Aorta (tissue), 5 donors: ENCODE measurements at places on chromosomes 3 and 15. TPM values are rescaled to one million over a fixed set of nuclear protein-coding genes. Genes with fewer than 3 reads are reported as not detected.
A peak's percentile ranks its signal among the peaks of the same experiment; 100 is the strongest.

ROBO2 gene
- total RNA-seq = 1.3 TPM

ECE2 gene
- total RNA-seq = not detected

- DNase-seq = no peak
- H3K27me3 ChIP-seq = no peaks in the 10 kb centered on the region
- peaks cover 11% of the 10 kb centered on the region for H3K4me1 ChIP-seq
- peak overlapping the region; percentile 60 for H3K27ac ChIP-seq
- no peaks in the 10 kb centered on the region for H3K36me3 ChIP-seq
Measured at GRCh38 chr15:72992841-72993252, 59.4 kb upstream of the NEO1 start.

GRCh38 chr15:76904461-76905012 is 603 bp downstream of the SCAPER start:
- H3K27me3 ChIP-seq = no peaks in the 10 kb centered on the region
- no peak for DNase-seq
- H3K27ac ChIP-seq = peak overlapping the region; percentile 4
- H3K36me3 ChIP-seq = no peaks in the 10 kb centered on the region
- peaks cover 1% of the 10 kb centered on the region for H3K4me1 ChIP-seq

- H3K27ac ChIP-seq = peak overlapping the region; percentile 100
- H3K27me3 ChIP-seq = no peaks in the 10 kb centered on the region
- DNase-seq = no peak
- no peaks in the 10 kb centered on the region for H3K36me3 ChIP-seq
Measured at GRCh38 chr3:148955544-148956346, 35.6 kb upstream of the GYG1 start.

GRCh38 chr3:104575634-104576033 is 791.1 kb upstream of the ALCAM start:
- no peak overlapping the region for H3K27ac ChIP-seq
- peaks cover 2% of the 10 kb centered on the region for H3K4me1 ChIP-seq
- no peaks in the 10 kb centered on the region for H3K27me3 ChIP-seq

SLC30A4 gene
- 8.2 TPM for total RNA-seq

- H3K27ac ChIP-seq = no peak overlapping the region
- no peaks in the 10 kb centered on the region for H3K36me3 ChIP-seq
- H3K27me3 ChIP-seq = no peaks in the 10 kb centered on the region
- H3K4me3 ChIP-seq = no peak overlapping the region
- H3K4me1 ChIP-seq = no peaks in the 10 kb centered on the region
Measured at GRCh38 chr15:50064673-50065072, 54.4 kb downstream of the ATP8B4 start.

HIGD2B gene
- total RNA-seq = not detected

DNA sequence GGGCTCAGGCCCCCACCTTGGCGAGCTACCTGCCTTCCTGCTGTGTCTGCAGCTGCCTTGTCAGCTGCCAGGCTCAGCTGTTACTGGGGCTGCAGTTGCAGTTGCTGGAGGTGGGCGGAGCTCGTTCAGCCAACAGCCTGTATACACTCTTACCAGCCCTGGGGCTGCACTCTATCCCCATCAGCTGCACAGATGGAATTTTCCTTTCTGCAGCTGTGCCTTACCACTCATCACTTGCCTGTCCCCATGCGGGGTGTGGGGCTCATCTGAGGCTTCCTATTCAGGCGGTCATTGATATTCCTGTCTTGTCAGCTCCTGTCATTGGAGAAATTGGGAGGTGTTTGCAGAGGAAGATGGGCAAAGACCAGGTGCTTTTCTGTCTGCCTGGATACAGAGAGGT is 9.1 kb upstream of the SYN2 start:
- no peaks in the 10 kb centered on the region for H3K27me3 ChIP-seq
- no peaks in the 10 kb centered on the region for H3K4me1 ChIP-seq
- no peak overlapping the region for H3K4me3 ChIP-seq
- no peak for DNase-seq
- H3K27ac ChIP-seq = no peak overlapping the region

TNNC1 gene
- total RNA-seq = 2.6 TPM

YEATS2 gene
- 48.1 TPM for total RNA-seq

GRCh38 chr15:66702787-66703539 is 927 bp downstream of the SMAD6 start:
- no peaks in the 10 kb centered on the region for H3K4me1 ChIP-seq
- no peak for DNase-seq
- H3K4me3 ChIP-seq = peak overlapping the region; percentile 86

RABL3 gene
- total RNA-seq = 20.4 TPM

- H3K36me3 ChIP-seq = no peaks in the 10 kb centered on the region
- H3K27me3 ChIP-seq = no peaks in the 10 kb centered on the region
- DNase-seq = no peak
Measured at GRCh38 chr15:70825841-70826240, 28.1 kb downstream of the LARP6 start.

GRCh38 chr15:73633111-73633990 is at the start of gene NPTN:
Gene NPTN, minus strand, starts transcription at chr15:73633389. Its CDS starts 174 bp downstream, at chr15:73633215.
- peak within 1 kb of the TSS; percentile 95 for H3K27ac ChIP-seq
- no peaks in the 10 kb centered on the region for H3K27me3 ChIP-seq
- no peaks in the 10 kb centered on the region for H3K4me1 ChIP-seq
- H3K36me3 ChIP-seq = no peaks in the 10 kb centered on the region
- DNase-seq = peak; percentile 100
- H3K4me3 ChIP-seq = peak within 1 kb of the TSS; percentile 74

DNA sequence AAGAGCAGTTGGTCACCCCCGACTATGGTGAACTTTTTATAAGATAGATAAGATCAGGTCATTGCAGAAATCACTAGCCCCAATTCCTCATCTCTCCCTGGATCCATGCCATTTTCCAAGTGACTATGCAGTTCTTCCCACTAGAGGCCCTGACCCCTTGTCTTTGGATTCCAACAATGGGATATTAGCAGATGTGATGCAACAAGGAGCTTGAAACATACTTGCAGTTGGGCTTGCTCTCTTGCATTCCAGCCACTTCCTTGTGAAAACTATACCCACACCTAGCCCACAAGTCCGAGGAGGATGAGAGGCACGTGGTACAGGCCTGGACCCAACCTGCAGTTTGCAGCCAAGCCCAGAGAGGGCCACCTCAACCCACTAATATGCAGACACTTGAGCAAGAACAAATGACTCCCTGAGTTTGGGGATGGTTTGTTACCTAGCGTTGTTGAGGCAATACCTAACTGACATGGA is 60.6 kb downstream of the SUCLG2 start:
- no peaks in the 10 kb centered on the region for H3K4me1 ChIP-seq
- DNase-seq = no peak
- no peaks in the 10 kb centered on the region for H3K27me3 ChIP-seq
- no peak overlapping the region for H3K4me3 ChIP-seq
- H3K27ac ChIP-seq = no peak overlapping the region

- no peaks in the 10 kb centered on the region for H3K27me3 ChIP-seq
- no peak for DNase-seq
- H3K4me3 ChIP-seq = no peak overlapping the region
- no peaks in the 10 kb centered on the region for H3K4me1 ChIP-seq
- H3K36me3 ChIP-seq = no peaks in the 10 kb centered on the region
Measured at GRCh38 chr3:178075344-178075743, 460.9 kb upstream of the KCNMB2 start.

DNA sequence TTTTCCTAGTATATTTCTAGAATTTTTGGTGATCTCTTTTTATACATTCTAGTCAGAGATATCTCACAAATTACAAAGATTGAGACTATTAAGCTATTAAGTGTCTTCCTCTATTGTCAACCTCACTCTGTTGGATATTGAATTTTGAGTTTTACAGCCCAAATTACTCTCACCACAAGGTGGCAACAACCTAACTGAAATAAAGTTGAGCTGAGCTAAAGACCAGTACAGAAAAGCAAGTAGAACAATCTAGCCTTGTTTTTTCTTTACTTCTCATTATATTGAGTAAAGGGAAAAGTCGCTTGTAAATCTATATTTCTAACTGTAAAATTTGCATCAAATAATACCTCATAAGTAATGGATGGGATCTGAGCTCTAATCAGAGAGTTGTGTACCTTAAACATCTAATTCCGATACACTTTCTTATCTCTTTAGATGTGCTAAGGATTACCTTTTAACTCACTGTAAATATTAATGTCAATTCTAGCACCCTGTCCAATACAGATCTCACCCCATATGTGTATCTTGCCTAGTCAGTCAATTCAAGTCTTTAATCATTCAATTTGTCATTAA is 13.6 kb upstream of the COMMD2 start:
- H3K36me3 ChIP-seq = no peaks in the 10 kb centered on the region
- no peaks in the 10 kb centered on the region for H3K4me1 ChIP-seq
- H3K27me3 ChIP-seq = no peaks in the 10 kb centered on the region
- H3K27ac ChIP-seq = no peak overlapping the region
- no peak for DNase-seq

DNA sequence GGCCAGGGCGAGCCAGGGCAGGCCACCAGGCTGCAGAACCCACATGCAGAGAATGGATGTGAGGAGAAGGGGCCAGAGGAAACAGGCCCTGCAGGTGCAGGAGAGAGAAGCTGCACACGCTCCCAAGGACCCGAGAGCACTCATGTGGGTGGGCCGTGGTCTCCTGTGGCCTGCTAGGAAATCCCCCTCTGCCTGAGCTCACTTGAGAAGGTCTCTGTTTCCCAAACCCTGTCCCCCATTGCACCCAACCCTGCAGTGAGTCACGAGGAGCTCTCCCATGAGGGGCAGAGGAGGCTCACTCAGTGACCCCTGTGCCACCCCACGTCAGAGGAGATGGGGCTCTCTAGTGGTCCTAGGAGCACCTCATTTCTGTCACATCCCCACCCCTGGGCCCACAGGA is 111.1 kb downstream of the KLF13 start:
- no peak overlapping the region for H3K4me3 ChIP-seq
- no peaks in the 10 kb centered on the region for H3K36me3 ChIP-seq
- no peaks in the 10 kb centered on the region for H3K27me3 ChIP-seq
- DNase-seq = no peak

GRCh38 chr15:83732770-83733169 is 78.8 kb downstream of the ADAMTSL3 start:
- H3K27me3 ChIP-seq = no peaks in the 10 kb centered on the region
- DNase-seq = no peak
- H3K27ac ChIP-seq = no peak overlapping the region
- H3K4me3 ChIP-seq = no peak overlapping the region
- H3K4me1 ChIP-seq = no peaks in the 10 kb centered on the region
- H3K36me3 ChIP-seq = no peaks in the 10 kb centered on the region

NR2E3 gene
- 3.2 TPM for total RNA-seq

PAQR9 gene
- total RNA-seq = not detected

ROPN1 gene
- total RNA-seq = not detected

GRCh38 chr15:83248151-83249029 is 36.1 kb downstream of the BNC1 start:
- H3K4me1 ChIP-seq = no peaks in the 10 kb centered on the region
- no peak for DNase-seq
- H3K4me3 ChIP-seq = no peak overlapping the region
- H3K27me3 ChIP-seq = no peaks in the 10 kb centered on the region
- H3K36me3 ChIP-seq = no peaks in the 10 kb centered on the region
- H3K27ac ChIP-seq = no peak overlapping the region

PAK2 gene
- 56.0 TPM for total RNA-seq

DNA sequence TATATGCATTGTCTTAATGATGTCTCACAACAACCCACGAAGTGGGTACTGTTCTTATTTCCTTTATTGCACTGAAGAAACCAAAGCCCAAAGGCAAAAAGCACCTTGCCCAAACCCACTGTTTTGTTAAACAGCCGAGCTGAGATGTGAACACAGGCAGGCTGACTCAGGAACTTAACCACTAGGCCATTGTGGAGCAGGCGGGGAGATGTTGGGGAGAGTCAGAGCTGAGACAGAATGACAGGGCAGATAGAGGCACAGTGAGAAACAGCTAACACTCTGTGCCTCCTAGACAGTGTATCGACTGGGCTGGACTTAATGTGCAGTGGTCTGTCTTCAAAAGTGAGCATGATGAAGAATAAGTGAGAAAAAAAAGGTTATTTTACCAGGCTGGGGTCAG is 56.5 kb downstream of the RPLP1 start:
- no peaks in the 10 kb centered on the region for H3K27me3 ChIP-seq
- no peaks in the 10 kb centered on the region for H3K36me3 ChIP-seq
- no peak for DNase-seq
- H3K27ac ChIP-seq = no peak overlapping the region
- H3K4me1 ChIP-seq = no peaks in the 10 kb centered on the region

DNA sequence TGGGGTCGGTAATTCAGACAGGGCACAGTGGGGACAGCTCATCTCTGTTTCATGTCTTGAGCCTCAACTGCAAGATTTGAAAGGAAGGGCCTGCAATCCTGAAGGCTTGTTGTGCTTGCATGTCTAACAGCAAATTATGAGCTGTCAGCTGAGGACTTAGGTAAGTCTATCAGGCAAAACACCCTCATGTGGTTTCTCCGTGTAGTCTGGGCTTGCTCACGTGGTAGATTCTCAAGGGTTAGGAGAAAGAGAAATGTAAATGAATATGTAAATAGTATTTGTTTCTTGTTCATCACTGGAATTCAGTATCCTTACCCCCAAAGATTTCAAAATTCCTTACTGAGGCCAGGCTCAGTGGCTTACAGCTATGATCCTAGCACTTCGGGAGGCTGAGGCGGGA is 30.1 kb upstream of the HYKK start:
- no peak overlapping the region for H3K4me3 ChIP-seq
- no peak for DNase-seq
- no peak overlapping the region for H3K27ac ChIP-seq
- H3K36me3 ChIP-seq = no peaks in the 10 kb centered on the region
- H3K27me3 ChIP-seq = no peaks in the 10 kb centered on the region

GRCh38 chr15:56978898-56979662 is 60.6 kb downstream of the TCF12 start:
- no peaks in the 10 kb centered on the region for H3K36me3 ChIP-seq
- no peaks in the 10 kb centered on the region for H3K27me3 ChIP-seq
- no peak for DNase-seq
- no peak overlapping the region for H3K4me3 ChIP-seq
- no peak overlapping the region for H3K27ac ChIP-seq

GRCh38 chr3:129428376-129429079 is at the start of gene EFCAB12:
Gene EFCAB12, minus strand, starts transcription at chr3:129428636. Its CDS starts 148 bp downstream, at chr3:129428488.
- peaks cover 7% of the 10 kb centered on the region for H3K36me3 ChIP-seq
- H3K27me3 ChIP-seq = no peaks in the 10 kb centered on the region
- DNase-seq = peak; percentile 98
- no peak within 1 kb of the TSS for H3K27ac ChIP-seq
- H3K4me3 ChIP-seq = no peak within 1 kb of the TSS

PLSCR4 gene
- total RNA-seq = 135 TPM

AGBL1 gene
- total RNA-seq = not detected

GRCh38 chr15:57305009-57305408 is 71.3 kb upstream of the CGNL1 start:
- H3K4me3 ChIP-seq = no peak overlapping the region
- no peak for DNase-seq
- H3K27me3 ChIP-seq = no peaks in the 10 kb centered on the region
- H3K36me3 ChIP-seq = no peaks in the 10 kb centered on the region
- H3K27ac ChIP-seq = no peak overlapping the region

PODXL2 gene
- total RNA-seq = 4.0 TPM
